Activated gamma-delta T cell treated with Interleukin-2 at 50 U/mL for 16 hours (primary cell): ENCODE measurements at places on chromosomes 6 and 20.

GRCh38 chr6:113662093-113662665, 195.0 kb upstream of the MARCKS start:
- no peak for DNase-seq

DNA sequence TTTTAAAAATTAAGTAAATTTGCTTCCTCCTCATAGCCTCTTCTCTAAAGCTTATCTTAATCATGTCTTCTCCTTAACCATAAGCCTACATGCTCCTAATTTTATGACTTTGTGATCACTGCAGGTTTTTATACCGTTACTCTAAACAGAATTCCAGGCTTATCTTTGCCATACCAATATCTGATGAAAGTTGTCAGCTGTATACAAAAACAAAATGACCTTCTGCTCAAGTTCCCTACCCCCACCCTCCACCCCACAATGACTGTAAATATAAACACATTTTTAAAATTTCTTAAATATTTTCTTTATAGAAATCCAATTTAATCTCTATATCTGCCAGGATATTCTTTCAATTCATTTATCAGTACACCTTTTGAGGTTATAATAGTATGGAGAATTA, 60.5 kb upstream of the SGK1 start:
- no peak for DNase-seq

GRCh38 chr6:68087399-68088133, 547.5 kb upstream of the ADGRB3 start:
- no peak for DNase-seq

DNA sequence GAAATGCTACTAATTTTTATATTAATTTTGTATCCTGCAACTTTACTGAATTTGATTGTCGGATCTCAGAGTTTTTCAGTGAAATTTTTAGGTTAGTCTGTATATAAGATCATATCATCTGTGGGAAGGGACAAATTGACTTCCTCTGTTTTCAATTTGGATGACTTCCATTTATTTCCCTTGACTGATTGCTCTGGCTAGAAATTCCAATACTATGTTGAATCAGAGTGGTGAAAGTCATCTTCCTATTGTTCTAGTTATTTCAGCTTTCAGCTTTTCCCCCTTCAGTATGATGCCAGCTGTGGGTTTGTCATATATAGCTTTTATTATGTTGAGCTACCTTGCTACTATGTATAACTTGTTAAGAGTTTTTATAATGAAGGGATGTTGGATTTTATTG, 771.2 kb downstream of the KIF16B start:
- no peak for DNase-seq

DNA sequence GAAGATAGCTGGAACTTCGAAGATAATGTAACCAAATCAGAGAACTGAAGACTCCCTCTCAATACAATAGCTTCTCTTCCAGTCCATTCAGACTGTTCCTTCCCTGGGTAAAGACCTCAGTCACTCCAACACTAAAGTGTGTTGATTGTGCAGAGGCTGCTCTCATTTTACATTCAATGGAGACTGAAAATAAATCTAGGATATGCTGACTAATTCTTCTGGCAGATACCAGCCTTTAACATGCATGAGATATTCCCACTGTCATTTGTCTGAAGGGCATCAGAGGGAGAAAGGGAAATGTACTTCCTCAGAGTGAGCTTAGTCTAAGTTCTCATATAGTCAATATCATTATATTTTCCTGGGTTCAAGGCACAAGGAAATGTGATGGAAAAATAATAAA, 166.4 kb upstream of the IRAK1BP1 start:
- no peak for DNase-seq

DNA sequence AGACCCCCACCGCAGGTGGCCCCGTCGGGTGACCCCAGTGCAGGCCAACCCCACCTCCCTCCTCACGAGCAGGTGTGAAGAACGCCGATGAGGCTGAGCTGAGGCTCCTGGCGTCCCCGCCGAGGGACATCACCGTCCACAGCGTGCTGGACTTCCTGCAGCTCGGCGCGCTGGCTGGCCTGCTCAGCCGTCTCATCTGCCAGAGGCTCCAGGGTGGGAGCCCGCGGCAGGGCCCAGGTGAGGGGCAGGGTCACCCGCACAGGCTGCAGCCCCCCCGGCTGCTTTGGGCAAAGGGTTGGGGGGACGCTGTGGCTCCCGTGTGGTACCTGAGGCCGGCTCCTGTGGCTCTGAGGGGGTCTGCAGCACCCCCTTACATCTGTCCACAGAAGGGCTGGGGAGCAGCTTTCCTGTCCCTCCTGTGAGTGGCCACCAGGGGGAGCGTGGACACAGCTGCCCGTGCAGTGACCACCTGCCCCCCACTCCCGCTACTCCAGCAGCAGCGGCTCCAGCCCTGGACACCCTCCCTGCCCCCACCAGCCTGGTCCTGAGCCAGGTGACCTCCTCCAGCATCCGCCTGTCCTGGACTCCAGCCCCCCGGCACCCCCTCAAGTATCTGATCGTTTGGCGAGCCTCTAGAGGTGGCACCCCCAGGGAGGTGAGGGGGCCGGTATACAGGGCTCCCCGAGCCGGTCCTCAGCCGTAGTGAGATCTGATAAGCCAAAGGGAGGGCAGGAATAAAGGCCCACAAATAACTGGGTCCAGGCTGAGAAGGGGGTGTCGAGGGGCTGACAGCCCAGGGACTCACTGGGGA, 16.5 kb downstream of the COL20A1 start:
- DNase-seq = no peak

DNA sequence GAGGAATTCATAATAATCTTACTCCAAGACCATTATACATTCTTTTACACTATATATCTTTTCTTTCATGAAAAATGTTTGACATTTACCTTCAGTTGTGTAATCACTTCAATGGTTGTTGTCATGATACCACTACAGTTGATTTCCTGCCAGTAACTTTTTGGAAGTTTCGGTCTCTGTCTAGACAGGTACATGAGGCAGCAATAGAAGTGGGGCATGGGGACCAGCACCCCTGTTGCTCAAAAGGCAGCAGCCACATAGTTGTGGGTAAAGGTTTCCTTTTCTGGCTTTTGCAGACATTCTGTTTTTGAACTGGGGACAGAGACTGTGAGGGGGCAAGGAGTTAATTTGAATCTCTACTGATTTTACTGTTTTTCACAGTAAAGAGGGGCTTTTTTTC, 14.1 kb downstream of the SAMD5 start:
- DNase-seq = no peak

GRCh38 chr20:34948030-34948429, 7.6 kb downstream of the GSS start:
- no peak for DNase-seq

DNA sequence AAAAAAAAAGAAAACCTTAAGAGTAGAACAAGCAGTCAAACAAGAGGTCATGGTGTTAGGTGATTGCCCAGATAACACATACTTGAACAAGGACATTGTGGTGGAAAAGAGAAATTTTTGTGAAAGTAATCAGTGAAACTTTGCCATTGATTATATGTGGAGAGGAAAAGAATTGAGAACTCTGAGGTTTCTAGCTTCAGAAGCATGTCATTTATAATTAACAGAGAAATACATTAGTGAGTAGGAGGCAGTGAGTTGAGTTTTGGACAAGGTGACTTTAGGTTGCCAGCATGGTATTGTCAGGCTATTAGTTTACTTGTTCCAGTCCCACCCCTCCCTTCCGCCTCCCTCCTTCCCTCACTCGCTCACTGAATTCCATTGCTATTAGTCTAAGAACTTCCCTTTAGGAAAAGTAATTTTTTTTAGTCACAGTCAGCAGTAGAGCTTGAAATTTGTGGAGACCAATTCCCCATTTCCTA, 17.2 kb downstream of the TAB2 start:
- DNase-seq = no peak

DNA sequence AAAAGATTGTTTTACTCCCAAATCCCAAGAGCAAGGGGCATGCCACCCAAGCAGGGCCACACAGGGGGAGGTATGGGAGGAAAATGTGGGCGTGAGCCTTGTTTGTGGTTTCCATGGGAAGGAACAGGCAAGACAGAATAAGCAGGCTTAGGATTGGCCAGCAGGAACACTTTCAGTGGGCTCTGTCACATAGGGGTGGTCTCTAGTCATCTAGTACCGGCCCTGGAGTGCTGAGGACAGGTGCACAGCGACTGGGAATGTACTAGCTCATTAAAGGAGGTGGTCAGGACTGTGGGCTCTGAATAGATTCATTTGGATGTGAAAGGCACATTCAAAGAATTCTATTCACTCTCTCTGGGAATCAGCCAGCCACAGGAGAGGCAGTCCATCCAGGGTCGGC, 175.6 kb downstream of the TBC1D7 start:
- no peak for DNase-seq

DNA sequence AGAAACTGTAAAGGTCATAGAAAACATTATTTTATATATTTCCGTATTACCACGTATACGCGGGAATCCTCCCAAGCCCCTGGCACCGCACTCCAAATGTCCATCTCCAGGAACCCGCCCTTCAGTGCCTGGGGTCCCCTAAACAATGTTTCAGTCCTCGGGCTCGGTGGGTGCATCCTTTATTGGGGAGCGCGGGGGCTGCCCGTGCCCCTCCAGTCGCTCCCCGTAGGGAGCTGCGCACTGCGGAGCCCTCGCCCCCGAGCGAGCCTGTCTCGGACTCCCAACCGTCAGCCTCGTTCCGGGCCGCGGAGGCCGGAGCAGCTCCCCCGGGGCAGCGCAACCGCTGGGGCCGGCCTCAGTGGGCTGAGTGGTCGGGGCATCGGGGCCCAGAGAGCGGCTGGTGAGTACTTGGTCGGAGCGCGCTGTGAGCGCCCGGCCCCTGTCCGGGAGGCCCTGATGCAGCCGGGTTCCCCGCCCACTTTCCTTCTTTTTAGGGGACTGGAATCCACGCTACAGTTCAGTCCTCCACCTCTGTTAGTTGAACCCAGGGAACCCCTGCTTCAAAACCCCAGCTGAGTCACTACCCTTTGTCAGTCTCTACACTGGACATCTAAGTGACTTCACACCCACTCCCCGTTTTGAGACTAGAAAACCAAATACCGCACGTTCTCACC, at the start of gene DNAH8:
Gene DNAH8 (plus strand): TSS at position 296 of the 674 bp plus-strand sequence. CDS start 7,499 bp downstream, outside the sequence.
- DNase-seq = no peak

GRCh38 chr6:107546691-107547450, 57.0 kb downstream of the SOBP start:
- no peak for DNase-seq

- DNase-seq = no peak
Observed at GRCh38 chr20:22346716-22347115, 237.7 kb downstream of the FOXA2 start.

- DNase-seq = no peak
Observed at GRCh38 chr20:54435015-54435414, 40.4 kb upstream of the DOK5 start.

DNA sequence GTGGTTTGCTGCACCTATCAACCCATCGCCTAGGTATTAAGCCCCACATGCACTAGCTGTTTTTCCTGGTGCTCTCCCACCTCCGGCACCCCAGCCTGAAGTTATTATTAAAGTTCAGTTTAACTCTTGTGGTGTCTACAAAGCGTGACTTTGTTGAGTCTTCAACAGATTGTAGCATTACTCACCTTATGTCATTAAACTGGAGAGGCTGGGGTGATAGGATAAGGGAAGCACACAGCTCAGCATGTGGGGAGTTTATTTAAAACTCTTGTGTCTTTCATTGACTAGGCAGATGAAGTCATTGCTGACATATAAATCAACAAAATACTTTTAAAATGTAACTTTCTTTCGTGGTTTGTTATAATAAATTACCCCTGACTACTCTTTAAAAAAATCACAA, 84.7 kb upstream of the GCM1 start:
- no peak for DNase-seq

- DNase-seq = no peak
Observed at GRCh38 chr6:91387290-91388059, 800.6 kb upstream of the MAP3K7 start.
